ENCODE measurements at places on chromosomes 13 and 19. TPM values are rescaled to one million over a fixed set of nuclear protein-coding genes. Genes with fewer than 3 reads are reported as not detected.

LAIR1 gene
- 15.3 TPM for total RNA-seq

CAMSAP3 gene
- total RNA-seq: 0.33 TPM

- DNase-seq: peak; percentile 53
These were observed 14.2 kb downstream of the ONECUT3 start for GRCh38 chr19:1767464-1767933.

DNA sequence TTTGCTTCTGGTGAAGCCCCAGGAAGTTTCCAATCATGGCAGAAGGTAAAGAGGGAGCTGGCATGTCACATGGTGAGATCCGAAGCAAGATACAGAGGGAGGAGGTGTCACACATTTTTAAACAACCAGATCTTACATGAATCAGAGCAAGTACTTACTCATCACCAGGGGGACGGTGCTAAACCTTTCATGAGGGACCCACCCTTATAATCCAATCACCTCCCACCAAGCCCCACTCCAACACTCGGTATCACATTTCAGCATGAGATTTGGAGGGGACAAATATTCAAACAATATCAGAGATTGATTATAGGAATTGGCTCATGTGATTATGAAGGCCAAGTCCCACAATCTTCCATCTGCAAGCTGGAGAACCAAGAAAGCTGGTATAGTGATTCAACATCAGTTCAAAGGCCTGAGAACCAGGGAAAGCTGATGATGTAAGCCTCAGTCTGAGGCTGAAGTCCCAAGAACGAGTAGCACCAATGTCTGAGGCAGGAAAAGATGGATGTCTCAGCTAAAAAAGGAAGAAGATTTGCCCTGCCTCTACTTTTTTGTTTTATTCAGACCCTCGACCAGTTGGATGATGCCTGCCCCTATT is 58.6 kb upstream of the WDFY2 start:
- DNase-seq: no peak

DNA sequence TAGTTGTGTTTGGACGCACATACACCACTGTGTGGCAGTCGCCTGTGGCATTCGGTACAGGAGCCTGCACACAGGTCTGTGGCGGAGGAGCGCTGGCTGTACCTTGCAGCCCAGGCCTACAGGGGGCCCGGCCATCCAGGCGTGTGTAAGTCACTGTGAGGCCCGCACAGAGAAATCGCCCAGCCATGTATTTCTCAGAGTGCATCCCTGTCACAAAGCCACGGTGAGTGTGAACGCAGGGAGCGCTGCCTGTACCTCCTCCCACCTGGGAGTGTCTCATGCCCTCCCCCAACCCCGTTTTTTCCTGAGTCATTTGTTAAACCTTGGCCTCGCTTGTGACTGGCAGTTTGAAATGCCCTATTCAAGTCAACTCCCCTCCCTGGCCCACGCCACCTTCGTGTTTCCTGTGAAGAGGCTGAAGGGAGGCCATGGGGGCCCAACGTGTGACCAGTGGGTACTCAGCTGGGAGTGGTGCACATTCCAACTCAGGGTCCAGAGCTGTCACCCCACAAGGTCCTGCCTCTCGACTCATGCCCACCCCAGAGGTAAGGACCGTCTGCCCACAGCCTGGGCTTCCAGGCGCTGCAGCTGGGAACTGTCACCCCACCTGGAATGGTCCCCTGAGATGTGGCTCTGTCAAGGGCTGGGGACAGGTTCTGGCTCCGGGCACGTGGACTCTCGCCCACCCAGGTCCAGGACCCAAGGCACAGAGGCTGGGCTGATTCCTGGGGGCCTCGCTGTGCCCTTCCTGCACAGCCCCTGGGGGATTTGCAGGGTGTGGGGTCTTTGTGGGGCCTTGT is 11.6 kb upstream of the RASA3 start:
- peak; percentile 77 for DNase-seq

Data from CD8-positive, alpha-beta T cell (primary cell).